Stimulated activated naive CD4-positive, alpha-beta T cell (primary cell): ENCODE measurements at places on chromosomes 5 and 9.

GRCh38 chr5:169563369-169563768 is 20.2 kb upstream of the SPDL1 start:
- DNase-seq, result no peak

GRCh38 chr5:138439477-138440158 is 761 bp downstream of the REEP2 start:
- DNase-seq, result no peak

DNA sequence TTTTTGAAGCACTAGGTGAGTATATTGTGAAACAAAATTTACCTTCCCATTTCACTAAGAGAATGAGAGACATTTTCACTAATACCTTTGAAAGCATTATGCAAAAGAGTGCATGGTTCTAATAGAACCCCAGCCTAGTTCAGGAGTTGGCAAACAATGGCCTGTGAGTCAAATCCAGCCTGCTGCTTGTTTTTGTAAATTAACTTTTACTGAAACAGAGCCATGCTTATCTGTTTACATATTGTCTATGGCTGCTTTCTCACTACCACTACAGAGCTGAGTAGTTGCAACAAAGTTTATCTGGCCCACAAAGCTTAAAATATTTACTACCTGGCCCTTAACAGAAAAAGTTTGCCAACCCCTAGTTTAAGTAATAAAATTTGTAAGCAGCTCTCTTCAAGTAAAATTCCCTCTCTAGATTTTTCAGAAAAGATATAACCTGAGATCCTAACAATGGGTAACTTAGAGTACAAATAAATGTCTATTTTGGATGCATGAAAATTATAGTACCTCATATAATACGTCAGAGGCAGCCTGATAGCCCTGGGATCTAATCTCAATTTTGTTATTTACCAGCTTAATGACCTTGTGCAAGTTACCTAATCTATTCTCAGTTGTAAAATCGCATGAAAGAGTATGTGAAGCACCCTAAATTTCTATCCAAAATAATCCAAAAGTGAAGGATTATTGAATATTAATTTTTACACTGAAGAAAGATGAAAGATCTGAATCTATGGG is 50.7 kb upstream of the ARL15 start:
- DNase-seq, result no peak

GRCh38 chr5:38595132-38595745 is 38.8 kb upstream of the LIFR start:
- DNase-seq, result no peak

GRCh38 chr5:39080168-39080567 is 6.0 kb upstream of the RICTOR start:
- DNase-seq, result no peak

DNA sequence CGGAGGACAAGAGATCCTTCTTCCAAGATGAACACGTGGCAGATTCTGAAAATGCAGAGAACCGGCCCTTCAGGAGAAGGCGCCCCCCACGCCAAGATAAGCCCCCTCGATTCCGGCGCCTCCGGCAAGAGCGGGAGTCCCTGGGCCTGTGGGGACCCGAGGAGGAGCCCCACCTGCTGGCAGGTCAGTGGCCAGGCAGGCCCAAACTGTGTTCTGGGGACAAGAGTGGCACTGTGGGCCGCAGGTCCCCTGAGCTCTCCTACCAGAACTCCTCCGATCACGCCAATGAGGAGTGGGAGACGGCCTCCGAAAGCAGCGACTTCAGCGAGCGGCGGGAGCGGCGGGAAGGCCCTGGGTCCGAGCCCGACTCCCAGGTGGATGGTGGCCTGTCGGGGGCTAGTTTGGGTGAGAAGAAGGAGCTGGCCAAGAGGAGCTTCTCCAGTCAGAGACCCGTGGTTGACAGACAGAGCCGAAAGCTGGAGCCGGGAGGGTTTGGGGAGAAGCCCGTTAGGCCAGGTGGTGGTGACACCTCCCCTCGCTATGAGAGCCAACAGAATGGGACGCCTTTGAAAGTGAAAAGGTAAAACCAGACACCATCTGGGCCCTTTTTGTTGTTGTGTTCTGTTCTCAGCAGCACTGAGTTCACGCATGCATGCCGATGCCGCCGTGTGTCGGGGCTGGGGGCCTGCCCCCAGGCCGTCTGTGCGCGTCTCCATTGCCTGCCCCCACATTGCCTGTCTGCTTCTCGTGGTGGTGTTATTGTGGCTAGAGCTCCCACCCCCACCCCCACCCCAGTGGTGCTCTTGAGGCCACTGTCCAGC is 26.6 kb upstream of the POMT1 start:
- DNase-seq, result no peak

- DNase-seq, result no peak
These were observed 46.5 kb downstream of the SLC25A46 start for GRCh38 chr5:110785356-110785755.

DNA sequence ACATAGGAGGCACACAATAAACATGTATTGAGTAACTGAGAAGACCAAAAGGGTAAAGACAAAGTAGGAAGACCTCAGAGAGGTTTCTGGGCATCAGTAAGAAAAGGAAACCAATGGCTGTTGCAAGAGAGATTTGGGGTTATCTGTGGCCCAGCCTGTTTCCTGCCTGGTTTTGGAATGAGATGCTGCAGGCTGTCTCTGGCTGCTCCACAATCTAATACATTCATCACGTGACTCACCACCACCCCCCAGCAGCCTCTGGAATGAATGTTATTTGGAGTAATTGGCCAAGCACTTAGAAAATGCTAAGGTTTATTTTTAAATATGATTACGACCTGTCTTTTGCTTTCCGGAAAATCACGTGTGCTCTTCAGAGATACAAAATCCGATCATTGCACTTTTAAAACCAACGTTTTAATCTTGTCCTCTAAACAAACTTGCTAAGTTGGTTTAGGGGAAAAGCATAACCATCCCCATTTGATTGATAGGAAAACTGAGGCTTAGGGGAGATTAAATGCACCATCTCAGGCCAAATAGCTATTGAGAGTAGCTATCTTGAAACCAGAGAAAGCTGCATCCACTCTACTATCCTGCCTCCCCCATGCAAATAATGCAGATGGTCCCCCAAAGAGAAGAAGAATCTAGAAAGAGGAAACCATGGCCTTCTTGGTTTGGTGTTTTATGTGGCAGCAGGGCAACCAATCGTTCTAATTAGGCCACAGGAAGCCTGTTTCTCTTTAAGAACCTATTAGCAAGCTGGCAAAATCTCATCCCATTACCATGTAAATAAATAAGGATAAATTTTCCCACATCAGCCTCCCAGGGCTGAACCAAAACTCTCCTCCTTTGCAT is 151.8 kb upstream of the ADRA1B start:
- DNase-seq, result no peak

DNA sequence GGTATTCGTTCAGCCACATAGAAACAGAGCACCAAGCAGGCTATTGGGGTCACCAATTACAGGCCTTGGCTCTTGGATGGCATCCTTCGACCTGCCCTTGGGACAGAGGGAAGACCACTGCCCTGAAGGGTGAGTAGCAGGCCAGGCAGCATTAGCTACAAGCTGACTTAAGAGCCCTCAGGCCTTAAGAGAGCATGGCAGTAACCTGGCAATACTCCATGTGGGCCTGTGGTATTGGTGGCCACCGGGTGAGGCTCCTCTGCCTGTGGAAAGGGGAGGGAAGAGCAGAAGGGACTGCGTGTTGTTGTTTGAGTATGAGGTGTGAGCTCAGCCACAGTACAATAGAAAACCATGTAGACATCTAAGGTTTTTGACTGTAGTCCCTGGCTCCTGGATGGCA is 170.6 kb downstream of the MCTP1 start:
- no peak for DNase-seq

DNA sequence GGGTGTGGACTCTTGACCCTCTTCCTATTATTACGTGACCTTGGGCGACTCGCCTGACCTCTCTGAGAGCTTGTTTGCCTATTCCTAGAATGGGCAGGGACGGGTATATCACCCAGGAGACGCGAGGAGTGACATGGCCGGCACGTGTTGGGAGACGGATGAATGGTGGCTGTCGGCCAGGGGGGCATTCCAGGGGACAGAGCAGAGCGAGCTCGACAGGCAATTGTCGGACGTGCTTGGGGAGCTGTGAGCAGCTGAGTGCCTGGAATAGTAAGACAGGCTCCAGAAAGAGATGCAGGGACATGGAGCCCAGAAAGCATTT is 29.3 kb upstream of the UNC5A start:
- DNase-seq, result no peak

DNA sequence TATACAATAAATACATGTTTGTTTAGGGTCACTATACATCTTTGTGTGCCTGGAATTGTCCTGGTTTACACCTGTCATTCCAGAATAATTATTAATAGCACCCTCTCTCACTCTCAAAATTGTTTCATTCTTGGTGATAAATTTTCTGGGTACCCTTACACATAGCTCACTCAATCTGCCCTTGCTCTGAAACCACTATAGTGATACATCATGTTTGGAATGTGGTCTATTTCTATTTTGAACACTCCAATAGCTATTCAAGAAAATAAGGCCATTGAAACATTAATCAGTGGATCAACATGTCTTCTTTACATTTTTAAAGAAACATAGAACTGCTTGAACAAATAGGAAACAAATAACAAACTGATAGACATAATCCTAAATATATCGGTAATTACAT is 158.7 kb downstream of the ARRDC3 start:
- no peak for DNase-seq

- peak; percentile 14 for DNase-seq
These were observed 52.6 kb downstream of the TENT4A start for GRCh38 chr5:6765612-6766525.

DNA sequence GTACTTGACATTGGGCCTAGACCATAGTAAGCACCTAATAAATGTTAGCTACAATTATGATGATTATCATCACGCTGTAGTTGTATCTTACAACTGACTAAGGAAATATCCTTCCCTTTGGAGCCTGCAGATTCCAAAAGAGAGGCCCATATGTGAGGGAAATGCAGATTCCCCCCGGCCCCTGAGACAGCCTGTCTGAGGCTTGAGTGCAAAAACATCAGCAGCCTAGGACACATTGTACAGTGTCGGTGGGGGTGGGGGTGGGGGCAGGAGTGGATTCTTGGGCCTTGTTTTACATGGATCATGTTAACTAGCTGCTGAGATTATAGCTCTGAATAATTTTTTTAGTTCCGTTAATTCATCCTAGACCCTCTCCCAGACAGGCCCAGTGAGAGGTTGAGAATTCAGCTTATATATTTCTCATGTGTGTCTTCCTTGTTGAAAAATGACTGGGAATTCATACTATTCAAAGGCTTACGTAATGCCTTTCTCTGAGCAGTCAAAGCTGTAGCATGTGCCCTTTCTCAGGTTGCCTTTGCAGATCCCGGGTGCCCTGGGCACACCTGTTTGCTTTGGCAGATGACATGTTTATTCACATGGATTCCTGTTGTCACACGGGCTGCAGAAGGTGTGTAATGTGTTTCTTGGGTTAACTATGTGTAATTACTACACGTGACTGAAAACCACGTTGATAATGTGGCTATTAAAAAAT is 262.8 kb downstream of the NR3C1 start:
- no peak for DNase-seq

DNA sequence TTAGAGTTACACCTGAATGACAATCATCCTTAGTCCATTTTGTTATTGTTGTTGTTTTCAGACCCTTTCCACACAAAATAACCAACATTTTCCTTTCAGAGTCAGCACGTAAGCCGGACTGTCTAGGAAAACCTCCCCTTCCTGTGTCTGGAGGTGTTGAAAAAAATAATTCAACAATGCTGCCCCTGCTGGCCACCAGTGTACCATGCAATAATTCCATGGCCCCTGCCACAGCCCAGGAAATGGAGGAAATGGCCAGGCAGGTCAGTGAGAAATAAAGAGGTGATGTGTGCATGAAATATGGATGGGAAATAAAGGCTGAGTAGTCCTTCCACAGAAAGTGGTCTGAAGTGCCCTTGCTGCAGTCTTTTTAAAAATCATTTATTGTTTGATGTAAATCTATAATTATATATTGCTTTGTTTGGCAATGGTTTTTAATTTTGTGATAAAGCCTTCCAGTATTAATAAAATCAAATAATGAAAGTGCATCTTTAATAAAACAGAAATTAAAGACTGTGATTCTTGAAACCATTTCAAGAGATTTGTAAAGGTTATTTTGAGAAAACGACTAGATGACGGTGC is 152.8 kb upstream of the PAPPA start:
- DNase-seq, result no peak

- no peak for DNase-seq
These were observed 3.1 kb upstream of the VAV2 start for GRCh38 chr9:133995012-133995896.

DNA sequence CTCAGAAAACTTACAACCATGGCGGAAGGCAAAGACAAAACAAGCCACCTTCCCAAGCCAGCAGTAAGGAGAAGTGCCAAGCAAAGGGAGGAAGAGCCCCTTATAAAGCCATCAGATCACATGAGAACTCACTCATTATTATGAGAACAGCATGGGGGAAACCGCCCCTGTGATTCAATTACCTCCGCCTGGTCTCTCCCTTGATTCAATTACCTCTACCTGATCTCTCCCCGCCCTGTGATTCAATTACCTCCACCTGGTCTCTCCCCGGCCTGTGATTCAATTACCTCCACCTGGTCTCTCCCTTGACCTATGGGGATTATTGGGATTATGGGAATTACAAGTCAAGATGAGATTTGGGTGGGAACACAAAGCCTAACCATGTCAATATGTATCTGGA is 467.3 kb upstream of the FTMT start:
- no peak for DNase-seq

GRCh38 chr9:88586452-88586851 is 51.5 kb downstream of the NXNL2 start:
- DNase-seq, result no peak

DNA sequence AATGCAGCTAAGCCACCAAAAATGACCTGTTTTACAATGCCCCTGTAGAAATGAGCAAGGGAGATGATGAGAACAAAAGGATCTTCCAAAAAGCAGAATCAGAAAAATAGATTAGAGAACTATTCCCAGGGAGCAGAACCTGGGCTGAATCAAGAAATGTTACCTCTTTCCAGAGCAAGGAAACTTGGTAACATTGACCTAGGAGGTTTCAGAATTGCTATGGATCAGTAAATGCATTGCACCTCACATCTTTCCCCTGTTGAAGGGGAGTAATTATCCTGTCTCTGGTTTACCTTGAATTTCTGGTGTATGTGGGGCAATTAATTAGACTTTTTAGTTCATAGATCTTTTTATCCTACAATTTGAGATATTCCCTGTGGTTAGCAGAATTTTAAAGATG is 151.2 kb upstream of the RAI14 start:
- DNase-seq, result no peak

DNA sequence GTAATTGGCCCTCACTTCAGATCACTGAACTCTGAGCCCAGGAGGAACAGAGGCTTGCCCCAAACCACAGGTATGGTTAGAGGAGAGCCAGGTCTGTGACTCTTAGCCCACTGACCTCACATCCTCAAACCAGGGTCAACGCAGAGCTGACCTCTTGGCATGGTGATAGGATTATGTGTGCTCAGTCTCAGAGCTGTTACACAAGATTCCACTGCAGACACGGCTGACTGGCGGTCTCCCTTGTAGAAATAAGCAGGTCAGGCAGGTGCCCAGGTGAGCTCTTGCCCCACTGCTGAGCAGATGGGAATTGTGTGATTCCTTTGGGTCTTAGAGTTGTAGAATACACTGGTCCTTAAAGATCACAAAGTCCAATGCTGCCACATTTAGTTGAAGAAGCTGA is 66.0 kb upstream of the PITX1 start:
- no peak for DNase-seq
